ENCODE measurements at places on chromosomes 3 and 15. TPM values are rescaled to one million over a fixed set of nuclear protein-coding genes. Genes with fewer than 3 reads are reported as not detected.

The TNNC1 gene
- total RNA-seq = 0.51 TPM

The TMEM41A gene
- total RNA-seq = 8.3 TPM

The SPCS1 gene
- total RNA-seq = 49.0 TPM

The FAM227B gene
- total RNA-seq = 9.7 TPM

The CILP gene
- total RNA-seq = 0.26 TPM

The ADGRG7 gene
- not detected for total RNA-seq

The IL20RB gene
- total RNA-seq = 0.51 TPM

The ALDH1L1 gene
- not detected for total RNA-seq

The A4GNT gene
- total RNA-seq = not detected

The ATP13A5 gene
- total RNA-seq = not detected

The GDPGP1 gene
- 6.2 TPM for total RNA-seq

The CRABP1 gene
- not detected for total RNA-seq

The KIF7 gene
- 11.4 TPM for total RNA-seq

The OR5H1 gene
- not detected for total RNA-seq

Measured in fibroblast of lung (primary cell).